Left ventricle myocardium superior (tissue), 1 donor: ENCODE measurements at places on chromosomes 2 and 18.

GRCh38 chr2:71586471-71586870, 133.1 kb downstream of the DYSF start:
- DNase-seq, result no peak

GRCh38 chr18:35553300-35553699, 28.2 kb upstream of the GALNT1 start:
- no peak for DNase-seq

DNA sequence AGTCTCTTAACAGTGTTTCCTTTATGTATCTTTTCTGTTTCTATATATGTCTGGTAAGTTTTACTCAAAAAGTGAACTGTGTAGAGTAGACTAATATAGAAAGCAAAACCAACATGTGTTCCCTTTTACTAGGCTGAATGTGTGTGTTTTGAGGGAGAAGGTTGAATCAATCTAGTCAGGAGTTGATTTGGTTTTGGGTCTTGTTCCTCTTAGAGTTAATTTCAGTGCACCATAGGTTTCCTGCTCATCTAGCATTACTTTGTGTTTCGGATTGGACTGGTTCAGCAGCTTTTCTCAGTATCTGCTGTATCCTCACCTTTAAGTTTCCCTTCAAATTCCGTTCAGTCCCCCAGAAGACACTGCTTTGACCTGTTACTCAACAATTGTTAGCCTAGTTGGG, 52.0 kb upstream of the TRIM43 start:
- DNase-seq, result no peak

DNA sequence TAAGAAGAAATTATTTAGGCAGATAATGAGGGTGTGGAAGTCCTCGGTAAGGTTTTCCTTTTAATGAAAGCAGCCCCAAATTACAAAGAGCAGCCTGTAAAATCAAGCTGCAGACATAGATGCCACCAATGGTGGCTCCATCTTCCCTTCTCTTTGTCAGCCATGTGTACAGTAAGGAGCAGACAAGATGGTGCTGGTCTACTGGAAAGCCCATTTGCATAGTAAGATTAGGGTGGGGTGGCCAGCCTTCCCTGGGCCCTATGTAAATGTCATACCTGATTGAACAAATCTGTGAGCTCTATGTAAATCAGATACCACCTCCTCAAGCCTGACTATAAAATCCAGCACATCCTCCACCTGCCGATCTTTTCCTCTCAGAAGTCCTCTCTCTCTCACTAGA, 154.4 kb upstream of the SERTAD2 start:
- DNase-seq, result no peak

DNA sequence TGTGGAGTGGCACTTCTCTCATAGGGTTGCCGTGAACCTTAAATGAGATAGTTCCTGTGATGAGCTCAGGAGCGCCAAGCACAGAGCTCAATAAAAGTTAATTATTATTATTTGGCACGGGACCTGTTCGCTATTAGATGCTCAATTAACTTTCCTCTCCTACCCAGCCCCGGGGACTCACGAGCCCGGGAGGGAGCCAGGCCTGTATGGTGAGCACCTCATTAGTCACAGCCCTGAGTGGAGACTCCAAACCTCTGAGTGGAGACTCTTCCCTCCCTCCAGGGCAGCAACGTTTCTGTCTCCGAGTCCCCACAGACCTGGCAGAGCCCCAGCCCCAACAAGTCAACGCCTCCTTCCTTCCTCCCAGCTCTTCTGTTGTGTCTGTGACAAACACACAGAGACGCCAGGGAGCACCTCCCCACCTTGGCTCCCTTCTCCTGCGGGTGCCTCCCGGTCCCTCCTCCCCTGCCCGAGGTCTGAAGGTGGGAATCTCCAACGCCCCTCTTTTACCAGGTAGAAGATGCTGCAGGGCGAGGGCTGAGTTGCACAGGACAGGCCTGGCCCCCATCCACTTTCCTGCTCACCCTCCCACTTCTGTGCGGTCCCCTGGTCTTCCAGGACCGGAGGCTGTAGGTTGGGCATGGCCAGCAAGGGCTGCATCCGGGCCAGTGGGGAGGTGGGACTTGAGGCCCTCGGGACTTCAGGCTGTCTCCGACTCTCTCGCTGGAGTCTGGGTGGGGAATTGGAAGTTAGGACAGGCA, 52.7 kb upstream of the ODC1 start:
- DNase-seq, result no peak

- no peak for DNase-seq
These were observed 32.7 kb upstream of the PRLH start for GRCh38 chr2:237533668-237534161.

DNA sequence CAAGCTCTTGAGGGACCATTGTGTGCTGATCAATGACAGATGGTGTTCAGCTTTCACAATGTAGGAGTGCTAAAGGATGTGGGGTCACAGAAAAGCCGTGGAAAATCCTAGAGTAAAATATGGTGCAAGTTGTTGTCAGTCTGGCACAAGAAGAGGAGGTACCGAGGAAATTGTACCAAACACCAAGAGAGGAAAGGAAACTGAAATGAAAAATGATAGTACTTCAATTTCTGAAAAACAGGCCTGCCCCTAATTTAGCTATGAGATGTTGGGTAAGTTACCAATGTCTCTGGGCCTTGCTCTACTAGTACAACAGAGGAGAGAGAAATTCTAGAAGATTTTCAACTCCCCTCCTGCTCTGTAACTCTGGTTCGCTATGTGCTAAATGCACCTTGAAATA, 78.8 kb upstream of the PELI1 start:
- no peak for DNase-seq

DNA sequence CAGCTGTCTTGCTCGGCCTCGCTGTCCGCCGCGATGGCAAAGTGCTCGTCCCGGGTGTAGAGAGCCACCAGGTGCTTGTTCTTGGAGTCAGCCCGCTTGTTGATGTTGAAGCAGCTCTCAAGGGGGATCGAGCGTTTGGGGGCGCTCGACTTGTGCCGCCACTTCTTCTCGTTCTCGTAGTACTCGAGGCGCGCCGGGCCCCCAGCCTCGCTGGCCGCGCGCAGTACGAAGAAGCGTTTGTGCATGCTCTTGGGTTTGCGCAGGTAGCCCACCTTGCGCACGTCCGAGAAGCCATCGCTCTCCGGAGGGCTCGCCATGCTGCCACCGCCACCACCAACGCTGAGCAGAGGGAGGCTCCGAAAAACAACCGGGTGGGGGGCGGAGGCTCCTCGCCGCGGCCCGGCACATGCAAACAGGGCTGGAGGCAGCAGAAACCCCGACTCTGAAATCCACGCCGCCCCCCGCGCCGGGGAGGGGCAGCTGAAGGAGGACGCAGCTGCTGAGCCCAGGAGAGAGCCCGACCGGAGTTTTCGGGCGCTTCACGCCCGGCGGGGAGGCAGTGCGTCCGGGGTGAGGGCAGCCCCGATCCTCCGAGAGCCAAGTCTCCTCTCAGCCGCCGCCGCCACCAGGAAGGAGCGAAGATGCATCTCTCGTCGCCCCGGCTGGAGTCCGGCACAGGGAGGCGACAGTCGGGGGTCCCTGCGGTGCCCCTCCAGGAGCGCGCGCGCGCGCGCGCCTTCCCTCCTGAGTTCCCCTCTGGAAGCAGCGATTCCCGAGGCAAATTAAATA, 1.0 kb downstream of the IRS1 start:
- DNase-seq, result peak; percentile 70

- no peak for DNase-seq
These were observed 288.7 kb upstream of the DSEL start for GRCh38 chr18:67805261-67805660.

GRCh38 chr18:36025025-36025424, 42.3 kb downstream of the RPRD1A start:
- DNase-seq, result no peak

DNA sequence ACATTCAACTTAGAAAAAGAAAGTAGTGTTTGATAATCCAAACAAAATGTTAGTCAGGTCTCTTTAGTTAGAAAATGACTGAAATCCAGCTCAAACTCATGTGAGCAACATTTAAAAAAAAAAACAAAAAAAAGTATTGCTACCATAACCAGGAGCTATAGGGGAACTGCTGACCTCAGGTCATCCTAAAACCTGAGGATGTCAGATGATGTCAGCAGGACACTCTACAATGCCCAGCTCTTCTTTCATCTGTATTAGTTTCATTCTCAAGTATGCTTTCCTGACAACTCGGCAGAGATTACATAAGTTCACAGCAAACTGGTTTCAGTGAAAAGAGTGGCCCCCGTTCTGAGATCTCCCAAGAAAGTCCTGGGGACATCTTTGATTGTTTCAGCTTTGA, 4.2 kb upstream of the ESCO1 start:
- DNase-seq, result no peak

- DNase-seq, result no peak
These were observed 92.8 kb upstream of the GLS start for GRCh38 chr2:190787743-190788235.

- DNase-seq, result no peak
These were observed 3.9 kb upstream of the FARP2 start for GRCh38 chr2:241352227-241352626.

- DNase-seq, result peak; percentile 45
These were observed 17.5 kb downstream of the KIAA2012 start for GRCh38 chr2:202090530-202090929.

- no peak for DNase-seq
These were observed 11.1 kb downstream of the CCL20 start for GRCh38 chr2:227824711-227825110.

DNA sequence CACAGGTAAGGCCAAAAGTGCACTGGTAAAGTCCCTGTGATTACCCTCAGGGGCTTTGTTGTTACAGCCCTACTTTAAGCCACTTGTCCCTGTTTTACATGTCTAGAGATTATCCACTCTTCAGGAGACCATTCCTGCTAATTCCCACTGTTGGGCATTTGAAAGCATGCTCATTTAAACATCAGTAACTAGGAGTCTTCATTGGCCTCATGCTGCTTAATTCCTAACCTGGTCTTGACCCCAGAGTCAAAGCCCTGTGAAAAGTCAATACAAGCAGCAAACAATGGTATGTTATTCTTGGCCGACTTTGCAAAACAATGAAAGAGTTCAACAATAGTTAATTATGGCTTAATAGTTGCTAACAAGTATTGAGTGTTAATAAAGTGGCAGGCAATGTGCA, 23.2 kb downstream of the AFF3 start:
- no peak for DNase-seq

DNA sequence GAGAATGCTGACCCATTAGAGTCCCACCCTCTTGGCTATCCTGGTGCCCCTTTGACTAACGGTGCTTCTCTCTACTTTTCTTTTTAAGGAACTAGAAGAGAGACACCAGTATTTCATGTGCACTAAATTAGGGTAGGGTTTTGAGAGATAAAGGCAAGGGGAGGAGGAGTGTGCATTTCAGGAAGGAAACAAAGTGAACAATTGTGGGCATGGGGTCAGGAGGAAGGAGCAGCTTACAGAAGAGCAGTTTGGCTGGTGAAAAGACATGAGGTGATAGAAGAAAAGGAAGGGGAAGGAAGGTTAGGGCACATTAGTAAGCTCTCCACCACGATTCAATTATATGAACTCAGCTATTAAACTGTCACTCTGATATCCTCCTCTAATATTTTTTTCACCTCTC, 105.8 kb upstream of the CTAGE1 start:
- DNase-seq, result no peak

DNA sequence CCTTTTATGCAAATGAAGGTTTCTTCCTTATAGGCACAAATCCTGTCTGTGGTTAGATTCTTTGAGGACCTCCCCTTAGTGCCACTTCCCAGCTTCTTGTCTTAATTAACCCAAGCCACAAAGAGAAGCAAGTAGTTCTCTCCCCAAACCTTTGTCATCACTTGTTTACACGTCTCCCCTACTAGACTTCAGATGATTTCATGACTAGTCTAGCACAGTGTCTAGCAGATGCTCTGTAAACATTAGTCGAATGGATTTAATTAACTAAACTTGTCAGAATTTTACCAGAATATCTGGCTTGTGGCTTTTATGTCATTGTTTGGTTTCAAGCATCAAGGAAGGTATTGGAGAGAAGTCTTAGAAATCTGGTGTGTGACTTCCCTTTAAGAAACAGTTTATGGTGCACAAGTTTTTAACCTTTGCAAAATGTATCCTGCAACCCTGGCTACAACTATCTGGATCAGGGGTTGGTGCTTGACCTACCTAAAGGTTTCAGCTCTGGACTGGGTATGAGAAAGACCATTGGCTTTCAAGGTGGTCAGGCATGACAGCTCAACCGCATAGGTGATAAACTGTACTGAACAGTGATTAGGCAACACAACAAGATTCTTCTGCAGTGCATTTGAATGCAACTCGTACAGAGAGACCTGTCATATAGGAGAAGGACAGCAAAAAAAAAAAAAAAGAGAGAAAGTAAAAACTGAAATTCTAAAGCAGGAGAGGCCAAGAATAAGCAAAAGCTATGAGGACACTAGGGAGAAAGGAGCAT, 93.2 kb upstream of the CCDC150 start:
- no peak for DNase-seq

GRCh38 chr2:220785178-220785577, 786.9 kb downstream of the EPHA4 start:
- DNase-seq, result no peak

DNA sequence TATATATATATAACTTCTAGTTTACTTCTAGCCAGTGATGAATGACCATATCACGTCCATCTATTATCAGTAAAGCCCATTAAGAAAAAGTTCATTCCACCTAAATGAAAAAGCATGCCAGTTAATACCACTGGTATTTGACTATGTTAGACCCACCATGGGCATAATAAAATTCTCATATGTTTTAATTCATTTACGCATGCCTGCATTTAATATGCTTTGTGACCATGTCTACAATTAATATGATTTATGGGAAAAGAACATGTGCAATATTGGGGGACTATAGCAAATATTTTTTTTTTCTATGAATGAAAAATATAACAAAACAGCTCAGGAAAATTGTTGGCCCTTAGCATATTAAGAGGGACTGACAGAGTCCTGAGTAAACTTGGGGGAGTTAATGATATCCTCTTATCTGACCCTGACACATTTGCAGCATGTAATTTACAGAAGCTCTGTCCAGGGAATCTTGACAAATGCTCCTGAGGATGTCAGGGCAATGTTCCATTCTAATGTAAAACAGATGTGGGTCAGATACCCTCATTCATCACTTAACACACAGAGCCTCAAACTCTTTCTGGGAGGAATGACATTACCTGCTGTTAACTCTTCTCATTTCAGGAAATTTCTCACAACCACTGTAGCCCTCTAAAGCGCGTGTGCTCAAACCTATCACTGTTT, 90.6 kb downstream of the PAX3 start:
- no peak for DNase-seq

GRCh38 chr18:22789052-22789451, 144.1 kb upstream of the RBBP8 start:
- no peak for DNase-seq

DNA sequence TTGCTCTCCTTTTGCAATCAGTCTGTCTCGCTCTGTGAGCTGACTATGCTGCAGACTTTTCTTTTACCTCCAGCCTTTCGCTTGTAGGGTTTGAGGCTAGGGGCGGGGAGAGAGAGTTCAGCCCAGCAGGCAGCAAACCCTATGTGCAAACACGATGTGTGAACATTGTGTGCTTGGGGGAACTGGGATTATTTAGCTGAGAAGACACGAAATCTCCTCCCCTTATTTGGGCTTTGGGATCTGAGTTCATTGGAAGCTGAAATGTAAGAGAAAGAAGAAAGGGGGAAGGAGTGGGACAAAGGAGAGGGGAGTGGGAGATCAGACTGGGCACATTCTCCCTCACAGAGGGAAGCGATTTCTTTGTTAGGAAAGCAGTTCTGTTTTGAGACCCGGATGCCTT, 189.6 kb upstream of the TNP1 start:
- DNase-seq, result no peak
